Stimulated activated CD4-positive, alpha-beta T cell treated with anti-CD3 and anti-CD28 coated beads, TNF-alpha, amount 100 ng/mL, for 48 hours (primary cell): ENCODE measurements at places on chromosomes 4 and X.

GRCh38 chrX:154136627-154137161 is 7.3 kb upstream of the OPN1LW start:
- DNase-seq = peak; percentile 30

GRCh38 chr4:122450847-122451246 is 5.7 kb downstream of the IL2 start:
- DNase-seq = no peak

GRCh38 chrX:16210061-16210460 is 42.8 kb downstream of the MAGEB17 start:
- DNase-seq = no peak

GRCh38 chrX:4708970-4709760 is 995.7 kb upstream of the PRKX start:
- no peak for DNase-seq

- no peak for DNase-seq
These were observed 39.3 kb upstream of the CLDN34 start for GRCh38 chrX:9927698-9928482.

GRCh38 chrX:2316534-2316933 is 184.2 kb downstream of the DHRSX start:
- DNase-seq = no peak

GRCh38 chr4:149292425-149293007 is 523.1 kb downstream of the IQCM start:
- DNase-seq = no peak
